ENCODE measurements at places on chromosomes 6 and 20.

DNA sequence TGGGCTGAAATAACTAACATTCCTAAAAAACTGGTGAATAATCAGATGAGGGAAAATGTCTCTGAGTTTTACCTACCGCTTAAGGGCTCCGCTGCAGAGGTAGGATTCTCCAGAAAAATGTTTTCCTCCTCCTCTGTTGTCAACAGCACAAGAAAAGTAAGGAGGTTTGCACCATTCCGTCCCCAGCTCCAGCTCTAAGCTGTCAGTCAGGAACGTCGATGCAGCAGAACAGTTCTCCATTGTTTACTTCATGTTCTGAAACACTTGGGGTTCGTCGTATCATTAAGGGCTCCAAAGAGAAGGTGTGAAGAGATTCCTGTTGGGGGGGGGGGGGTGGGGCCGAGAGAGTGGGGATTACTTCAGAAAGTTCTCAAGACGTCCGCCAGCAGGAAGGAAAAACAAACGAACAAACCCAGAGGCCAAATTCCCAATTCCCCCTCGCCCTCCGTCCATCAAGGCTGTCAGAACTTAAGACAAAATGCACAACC is 734 bp downstream of the MMS22L start:
- DNase-seq = no peak

GRCh38 chr6:90097356-90097755 is 199.3 kb downstream of the BACH2 start:
- DNase-seq = peak; percentile 56

DNA sequence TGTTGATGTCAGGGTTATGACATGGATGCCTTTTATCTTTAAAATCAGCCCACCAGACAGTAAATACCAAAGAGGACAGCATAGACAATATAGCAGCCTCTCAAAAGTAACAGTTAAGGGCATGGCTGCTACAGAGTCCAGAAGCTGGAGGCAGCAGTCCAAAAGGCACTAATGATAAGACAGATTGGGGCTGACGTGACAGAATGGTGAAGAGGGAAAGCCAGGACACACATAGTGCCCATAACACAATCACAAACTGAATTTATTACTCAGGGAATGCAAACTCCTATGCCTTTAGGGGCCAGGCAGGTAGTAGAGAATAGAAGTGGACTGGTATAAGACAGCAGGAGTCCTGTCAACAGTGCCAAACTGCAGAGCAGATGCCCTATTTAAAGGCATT is 40.7 kb downstream of the TP53INP2 start:
- no peak for DNase-seq

GRCh38 chr20:25584905-25585704 is at the start of gene NINL:
TSS of gene NINL (minus strand) at chr20:25585531. CDS start at chr20:25526587, 58,944 bp downstream.
- DNase-seq = peak; percentile 76

DNA sequence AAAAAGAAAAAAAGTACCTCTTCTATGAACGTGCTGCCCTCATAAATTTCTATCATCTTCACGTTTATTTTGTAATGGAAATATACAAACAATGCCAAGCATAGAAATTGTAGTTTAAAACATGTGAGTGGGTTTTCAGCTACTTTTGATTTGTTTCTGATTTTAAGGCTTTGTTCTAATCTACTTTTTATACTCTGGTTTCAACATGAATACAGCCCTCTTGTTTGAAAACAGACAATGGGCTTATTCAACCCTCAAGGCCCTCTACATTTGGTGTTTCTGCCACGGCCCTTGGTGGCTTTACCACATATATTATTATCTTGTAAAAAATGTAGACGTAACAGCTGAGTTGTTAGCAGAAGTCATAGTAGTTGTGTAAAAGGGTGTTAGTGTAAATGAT is 153.9 kb downstream of the SOX4 start:
- no peak for DNase-seq

GRCh38 chr6:149060300-149060984 is 257.1 kb upstream of the TAB2 start:
- no peak for DNase-seq

GRCh38 chr6:163183806-163184205 is 230.7 kb upstream of the QKI start:
- DNase-seq = peak; percentile 22

- no peak for DNase-seq
Observed at GRCh38 chr6:31586599-31587281, 663 bp downstream of the LST1 start.

DNA sequence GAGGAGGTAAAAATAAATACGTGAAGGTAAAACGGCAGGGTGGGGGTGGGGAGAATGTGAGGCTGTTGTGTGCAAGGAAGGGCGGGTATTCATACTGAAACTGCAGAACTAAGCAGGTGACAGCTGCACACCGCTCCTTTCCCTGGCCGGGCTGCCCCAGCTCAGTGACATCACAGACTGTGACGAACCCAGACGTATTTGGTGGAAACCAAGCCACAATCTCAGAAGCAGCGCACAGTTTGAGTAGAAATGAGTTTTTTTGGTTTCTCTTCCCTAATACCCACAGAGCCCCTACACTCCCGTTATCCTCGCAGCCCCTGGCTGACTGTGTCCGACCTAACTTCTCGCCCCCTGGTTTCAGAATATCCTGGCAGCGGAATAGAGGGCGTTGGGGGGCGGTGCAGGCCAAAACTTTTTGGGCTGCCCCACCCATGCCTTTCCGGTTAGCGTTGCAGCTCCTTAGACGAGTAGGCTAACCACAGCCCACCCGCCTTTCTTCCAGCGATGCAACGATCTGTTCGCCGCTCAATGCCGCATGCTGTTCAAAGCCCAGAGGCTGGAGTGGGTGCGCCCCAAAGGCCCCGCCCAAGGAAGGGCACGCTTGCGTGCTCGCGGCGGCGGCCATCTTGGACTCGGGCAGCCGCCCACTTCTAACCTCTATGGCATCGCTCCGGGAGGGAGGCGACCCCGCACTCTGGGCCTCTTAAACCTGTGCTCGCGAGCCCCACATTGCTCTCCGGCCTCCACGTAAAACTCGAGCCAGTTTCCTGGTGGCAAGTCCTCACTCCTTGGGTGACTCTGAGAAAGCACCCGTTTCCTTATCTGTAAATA is 9.1 kb downstream of the BAK1 start:
- DNase-seq = peak; percentile 73

DNA sequence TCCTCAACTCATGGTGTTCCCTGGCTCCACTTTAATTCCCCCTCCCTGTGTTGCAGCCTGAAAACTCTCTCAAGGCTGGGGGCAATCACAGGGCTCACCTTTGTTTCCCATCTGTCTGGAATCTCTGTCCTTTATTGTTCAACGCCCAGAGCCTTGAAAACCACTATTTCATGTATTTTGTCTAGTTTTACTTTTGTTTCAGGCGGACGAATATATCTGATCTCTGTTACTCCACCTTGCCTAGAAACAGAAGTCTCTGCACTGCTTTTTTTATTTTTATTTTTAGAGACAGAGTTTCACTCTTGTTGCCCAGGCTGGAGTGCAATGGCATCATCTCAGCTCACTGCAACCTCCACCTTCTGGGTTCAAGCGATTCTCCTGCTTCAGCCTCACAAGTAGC is 27.6 kb downstream of the PLAGL2 start:
- no peak for DNase-seq

DNA sequence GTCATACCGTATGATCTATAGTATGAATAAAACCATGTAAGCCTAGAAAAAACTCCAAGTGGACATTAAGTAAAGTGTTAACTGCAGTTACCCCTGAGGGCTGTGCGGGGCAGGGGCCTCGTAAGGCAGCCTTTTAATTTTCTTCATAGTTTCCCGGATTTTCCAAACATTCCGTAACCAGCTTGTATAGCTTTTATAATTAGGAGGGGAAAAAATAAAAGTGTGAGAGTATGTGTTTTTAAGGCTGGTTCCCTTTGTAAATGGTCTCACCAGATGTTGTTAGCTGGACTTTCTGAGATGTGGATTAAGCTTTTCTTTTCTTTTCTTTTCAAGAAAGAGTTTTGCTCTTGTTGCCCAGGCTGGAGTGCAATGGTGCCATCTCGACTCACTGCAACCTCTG is 7.0 kb downstream of the KIAA1755 start:
- DNase-seq = no peak

GRCh38 chr6:35552285-35552917 is 39.7 kb upstream of the TULP1 start:
- DNase-seq = peak; percentile 28

DNA sequence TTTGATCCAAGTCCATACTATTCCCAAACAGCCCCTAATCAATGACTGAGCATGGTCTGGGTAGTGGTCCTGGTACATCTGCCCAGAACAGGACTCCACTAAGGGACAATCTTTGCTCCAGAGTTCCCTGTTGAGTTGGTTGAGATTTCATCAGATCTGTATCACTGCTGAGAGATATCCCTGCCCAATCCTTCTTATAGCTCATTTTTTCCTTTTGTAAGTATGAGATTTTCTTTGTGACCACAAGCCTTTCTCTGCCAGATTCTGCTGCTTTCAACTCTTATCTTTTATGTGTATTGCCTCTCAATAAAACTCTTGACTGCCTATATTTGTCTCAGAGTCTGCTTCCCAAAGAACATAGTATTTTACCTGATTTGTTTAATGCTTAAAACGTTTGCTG is 46.2 kb upstream of the LAMA2 start:
- DNase-seq = no peak

GRCh38 chr6:35945650-35946025 is 24.7 kb upstream of the SRPK1 start:
- no peak for DNase-seq

GRCh38 chr20:8645326-8645725 is 423.6 kb upstream of the PLCB4 start:
- DNase-seq = no peak

- no peak for DNase-seq
Observed at GRCh38 chr6:32568561-32568960, 21.1 kb downstream of the HLA-DRB1 start.

- DNase-seq = peak; percentile 84
Observed at GRCh38 chr20:51579137-51579536, 36.6 kb upstream of the NFATC2 start.

DNA sequence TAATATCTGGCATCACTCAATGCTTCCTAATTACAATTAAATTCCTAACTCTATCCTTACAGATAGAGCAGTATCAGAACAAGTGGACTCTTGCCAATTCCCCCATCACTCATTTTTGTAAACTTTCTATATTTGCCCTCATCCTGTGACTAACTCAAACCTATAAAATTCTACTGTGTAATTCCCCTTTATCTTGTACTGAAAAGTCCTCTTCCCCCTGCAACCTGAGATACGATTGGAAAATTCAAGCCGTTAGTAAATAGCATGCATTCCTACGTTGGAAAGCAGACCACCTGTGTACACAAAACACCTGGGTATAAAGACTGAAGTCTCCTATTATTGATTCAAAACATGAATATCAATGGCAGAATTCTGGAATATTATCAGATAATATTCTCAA is 70.4 kb upstream of the KCNQ5 start:
- DNase-seq = no peak

DNA sequence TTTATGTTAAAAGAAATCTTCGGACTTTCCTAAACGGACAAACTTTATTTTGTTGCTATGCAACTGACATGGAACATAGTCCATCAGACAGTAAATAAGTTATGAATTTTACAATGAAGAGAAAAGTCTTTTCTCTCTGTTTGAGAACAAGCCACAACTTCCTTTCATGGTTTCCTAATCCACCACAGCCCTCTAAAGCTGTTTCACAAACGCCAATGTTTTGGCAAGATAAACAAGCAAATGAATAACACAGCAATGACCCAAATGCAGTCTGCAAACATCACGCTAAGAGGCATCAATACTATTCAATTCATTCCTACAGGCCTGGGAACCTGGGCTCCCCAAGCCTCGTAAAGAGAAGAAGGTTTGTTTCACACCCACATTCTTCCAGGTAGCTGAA is 60.4 kb downstream of the HAO1 start:
- DNase-seq = no peak

DNA sequence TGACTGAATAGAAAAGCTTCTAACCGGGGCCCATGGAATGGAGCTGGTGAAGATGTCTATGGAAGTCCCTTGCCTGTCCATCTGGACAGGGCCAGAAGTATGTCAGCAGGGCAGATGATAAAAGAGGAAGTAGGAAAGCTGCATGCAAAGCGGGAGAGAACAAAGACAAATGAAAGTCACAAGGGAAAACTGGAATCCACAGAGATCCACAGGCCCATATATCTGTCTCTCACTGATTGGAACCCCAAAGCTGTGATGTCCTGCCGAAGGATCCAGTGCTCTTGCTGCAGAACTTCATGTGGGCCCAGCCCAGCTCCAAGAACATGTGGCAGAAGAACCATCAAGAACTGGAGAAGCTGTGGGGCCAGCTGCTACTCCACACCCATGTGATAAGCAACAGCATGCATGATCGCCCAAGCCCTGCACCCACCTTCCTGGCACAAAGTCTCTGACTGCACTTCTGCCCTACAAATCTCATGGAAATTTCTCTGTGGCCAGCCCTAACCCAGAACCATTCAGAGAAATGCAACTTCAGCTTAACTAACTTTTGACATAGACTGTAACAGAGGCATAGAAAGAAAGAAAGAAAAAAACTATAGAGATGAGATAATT is 716.0 kb downstream of the KIF16B start:
- DNase-seq = no peak

GRCh38 chr20:5973172-5973571 is 22.7 kb downstream of the MCM8 start:
- peak; percentile 14 for DNase-seq

GRCh38 chr6:149895048-149895590 is 2.8 kb downstream of the RAET1E start:
- DNase-seq = peak; percentile 15

GRCh38 chr6:131336596-131336995 is 201.3 kb downstream of the AKAP7 start:
- DNase-seq = no peak

DNA sequence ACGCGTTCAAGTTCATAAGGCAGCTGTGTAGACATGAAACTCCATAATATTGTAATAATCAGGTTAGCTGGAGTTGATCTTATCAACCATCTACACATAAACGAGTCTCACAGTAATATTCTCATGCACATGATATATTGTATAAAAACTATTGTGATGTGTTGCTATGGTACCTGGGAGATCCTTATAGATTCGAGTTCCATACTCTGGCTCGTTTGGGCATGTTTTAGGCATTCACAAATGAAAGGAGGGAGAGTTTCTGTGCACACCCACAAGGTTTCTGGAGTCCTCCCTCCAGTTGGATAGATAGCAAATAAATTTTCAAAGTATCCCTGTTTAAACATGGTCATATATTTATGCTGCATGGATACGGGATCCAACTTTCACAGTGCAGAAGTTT is 567.5 kb upstream of the SLC35B3 start:
- DNase-seq = no peak

GRCh38 chr6:154736618-154737259 is 3.5 kb downstream of the SCAF8 start:
- no peak for DNase-seq

GRCh38 chr6:48090546-48090945 is 20.5 kb downstream of the PTCHD4 start:
- DNase-seq = no peak
